Inflammatory macrophage treated with lipopolysaccharide for 4 hours (primary cell): ENCODE measurements at places on chromosomes 6 and 20.

GRCh38 chr6:156658966-156659821 is 118.0 kb upstream of the ARID1B start:
- DNase-seq: no peak

- no peak for DNase-seq
Observed at GRCh38 chr6:25181923-25182322, 97.3 kb upstream of the CARMIL1 start.

DNA sequence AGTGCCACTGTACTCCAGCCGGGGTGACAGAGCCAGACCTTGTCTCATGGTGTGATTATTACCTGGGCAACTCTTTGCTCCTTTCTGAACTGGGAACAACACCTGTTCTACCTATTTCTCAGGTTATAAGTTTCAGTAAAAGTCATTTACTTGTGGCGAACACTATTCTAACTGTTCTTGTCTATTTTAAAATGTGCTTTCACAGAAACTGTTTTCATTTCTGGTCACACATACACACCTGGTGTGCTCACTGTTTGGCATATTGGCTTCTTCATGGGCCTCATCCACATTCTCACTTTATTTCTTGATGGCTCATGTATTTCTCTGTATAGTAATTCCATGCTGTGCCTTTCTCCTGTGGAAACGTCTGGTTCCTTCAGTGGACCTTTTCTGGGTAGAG is 30.5 kb upstream of the XRN2 start:
- no peak for DNase-seq

DNA sequence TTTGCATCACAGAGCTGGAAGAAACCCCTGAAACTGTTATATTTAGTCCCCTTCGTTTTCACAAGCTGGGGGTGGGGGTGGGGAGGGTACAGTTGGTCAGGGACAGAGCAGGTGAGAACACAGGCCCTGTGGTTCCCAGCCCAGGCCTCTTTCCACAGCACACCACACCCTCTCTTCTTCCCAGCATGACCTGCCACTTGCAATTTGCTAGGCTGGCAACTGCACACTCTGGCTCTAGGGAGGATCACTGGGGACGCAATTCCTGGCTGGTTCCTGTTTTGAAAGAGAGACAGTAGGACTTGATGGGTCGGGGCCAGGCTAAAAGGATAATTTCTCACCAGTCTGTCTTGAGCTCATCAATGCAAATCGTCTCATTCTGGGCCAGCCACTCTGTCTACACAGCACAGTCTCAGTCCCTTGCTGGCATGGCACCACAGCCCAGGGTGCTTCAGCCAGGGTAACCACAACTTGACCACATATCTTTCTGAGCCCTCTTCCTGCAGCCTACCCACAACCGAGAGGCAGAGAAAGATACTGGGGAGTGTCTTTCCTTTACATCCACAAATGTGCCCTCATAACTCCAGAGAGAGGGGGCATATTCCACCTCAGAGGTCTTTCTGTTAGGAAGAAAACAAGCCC is 41.7 kb upstream of the EMILIN3 start:
- no peak for DNase-seq

GRCh38 chr6:722077-722524 is 29.2 kb upstream of the EXOC2 start:
- peak; percentile 72 for DNase-seq

DNA sequence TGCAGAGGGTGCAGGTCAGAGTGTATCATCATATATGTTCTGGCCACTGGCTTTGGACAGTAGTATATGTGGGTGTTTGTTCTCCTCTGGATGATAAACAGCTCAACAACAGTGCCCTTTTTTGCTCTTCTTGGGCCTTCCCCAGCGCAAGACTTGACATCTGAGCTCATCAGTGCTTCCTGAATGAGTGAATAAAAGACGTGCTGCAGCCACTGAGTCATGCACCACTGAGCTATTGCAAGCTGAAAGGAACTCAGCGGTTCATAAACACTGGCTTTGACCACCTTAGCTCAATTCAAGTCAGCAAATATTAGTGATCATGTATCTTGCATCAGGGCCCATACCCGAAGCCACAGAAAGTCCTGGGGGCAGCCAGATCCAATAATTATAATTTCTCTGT is 105.3 kb upstream of the KCNG1 start:
- DNase-seq: peak; percentile 54

DNA sequence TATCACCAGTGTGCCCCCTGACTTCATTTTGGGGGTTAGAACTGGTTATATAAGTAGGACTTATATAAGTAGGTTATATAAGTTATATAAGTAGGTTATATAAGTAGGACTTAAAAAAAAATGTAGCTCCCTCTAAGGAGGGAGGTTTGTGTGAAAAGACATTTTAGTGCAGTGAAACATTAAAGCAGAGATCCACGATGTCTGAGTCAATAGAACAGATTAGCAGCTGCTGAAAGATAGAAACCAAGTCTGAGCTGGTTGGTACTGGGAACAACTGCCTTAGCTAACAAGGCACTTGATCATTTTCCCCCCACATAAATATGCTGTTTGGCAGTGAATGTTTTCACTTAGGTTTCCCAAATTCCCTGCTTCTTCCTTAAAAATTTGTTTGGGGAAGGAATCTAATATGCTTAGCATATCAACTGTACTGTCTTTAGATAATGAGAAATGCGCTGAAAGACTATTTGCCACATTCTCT is 2.1 kb upstream of the RPS12 start:
- DNase-seq: peak; percentile 6

DNA sequence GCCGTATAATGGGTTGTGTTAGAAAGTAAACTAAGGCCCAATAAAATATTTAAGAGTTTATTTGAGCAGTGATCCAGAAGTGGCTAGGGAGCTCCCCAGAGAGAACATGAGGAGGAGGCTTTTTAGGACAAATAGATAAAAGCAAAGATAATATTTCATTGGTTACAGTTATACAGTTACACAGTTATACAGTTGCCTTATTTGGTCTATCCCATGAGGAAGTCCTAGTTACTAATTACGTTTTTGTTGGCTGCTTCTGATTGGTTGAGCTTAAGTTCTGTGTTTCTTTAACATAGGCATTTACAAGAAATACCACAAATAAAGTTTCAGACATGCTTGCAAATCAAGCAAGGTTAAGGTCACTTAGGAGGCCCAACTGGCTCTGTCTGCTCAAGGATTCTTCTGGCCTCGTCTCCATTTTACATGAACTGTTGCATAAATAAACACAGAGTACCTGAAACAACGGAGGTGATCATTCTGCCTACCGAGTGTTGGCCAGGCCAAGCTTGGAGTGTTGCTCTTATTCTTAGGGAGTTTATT is 7.0 kb downstream of the UBD start:
- DNase-seq: peak; percentile 78

GRCh38 chr6:138821519-138821918 is 25.6 kb downstream of the ECT2L start:
- no peak for DNase-seq

- no peak for DNase-seq
Observed at GRCh38 chr6:158264180-158264579, 48.1 kb upstream of the TULP4 start.

DNA sequence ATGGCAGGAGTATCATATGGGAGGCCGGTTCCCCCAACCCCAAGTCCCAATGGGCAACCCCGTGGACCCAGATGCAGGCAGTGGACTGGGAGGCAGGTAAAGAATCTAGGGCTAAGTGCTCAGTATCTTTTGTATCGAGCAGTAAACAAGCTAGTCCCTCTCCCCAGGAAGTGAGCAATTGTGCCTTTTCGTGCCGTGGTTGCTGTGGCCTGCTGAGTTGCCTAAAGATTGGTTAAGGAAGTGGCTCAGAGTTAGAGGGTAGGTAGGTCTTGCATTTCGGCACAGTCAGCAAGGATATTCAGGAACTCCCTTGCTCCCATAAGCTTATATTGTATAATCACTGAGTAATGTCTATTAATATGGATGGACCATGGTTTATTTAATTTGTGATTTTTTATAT is 1.3 kb upstream of the DNAH8 start:
- peak; percentile 18 for DNase-seq

DNA sequence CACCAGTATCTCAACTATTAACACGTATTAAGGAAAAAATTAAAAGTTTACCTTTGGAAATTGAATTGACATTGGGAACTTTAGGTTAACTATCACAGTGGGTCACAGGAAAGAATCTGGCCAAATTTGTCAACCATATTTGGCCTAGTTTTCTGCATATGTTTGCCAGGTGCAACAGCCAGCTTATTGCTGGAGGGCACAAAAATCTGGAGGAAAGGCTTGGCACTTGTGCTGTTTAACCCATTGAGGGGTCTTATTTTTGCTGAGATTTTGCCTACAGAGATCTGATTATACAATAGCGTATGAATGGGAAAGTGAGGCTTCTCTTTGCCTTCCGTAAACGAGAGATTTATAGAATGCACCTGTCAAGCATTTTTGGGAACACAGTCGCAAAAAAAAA is 190.4 kb downstream of the PRL start:
- DNase-seq: no peak

DNA sequence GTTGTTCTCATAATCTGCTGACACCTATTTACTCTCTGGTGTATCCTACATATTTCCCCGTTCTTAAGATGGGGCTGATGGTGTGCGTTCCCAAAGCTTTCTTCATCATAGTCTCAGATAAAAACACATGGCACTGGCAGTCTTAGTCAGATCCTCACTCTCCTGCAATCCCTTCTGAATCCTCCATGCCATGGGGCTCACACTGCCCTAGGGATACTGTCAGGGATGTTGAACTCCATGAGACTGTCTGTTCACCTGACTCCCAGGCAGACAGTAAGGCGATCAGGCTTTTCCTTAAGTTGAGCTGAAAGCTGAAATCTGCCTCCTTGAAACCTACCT is 76.0 kb downstream of the SLX4IP start:
- DNase-seq: no peak

GRCh38 chr20:47905628-47906347 is 120.5 kb upstream of the SULF2 start:
- DNase-seq: no peak

DNA sequence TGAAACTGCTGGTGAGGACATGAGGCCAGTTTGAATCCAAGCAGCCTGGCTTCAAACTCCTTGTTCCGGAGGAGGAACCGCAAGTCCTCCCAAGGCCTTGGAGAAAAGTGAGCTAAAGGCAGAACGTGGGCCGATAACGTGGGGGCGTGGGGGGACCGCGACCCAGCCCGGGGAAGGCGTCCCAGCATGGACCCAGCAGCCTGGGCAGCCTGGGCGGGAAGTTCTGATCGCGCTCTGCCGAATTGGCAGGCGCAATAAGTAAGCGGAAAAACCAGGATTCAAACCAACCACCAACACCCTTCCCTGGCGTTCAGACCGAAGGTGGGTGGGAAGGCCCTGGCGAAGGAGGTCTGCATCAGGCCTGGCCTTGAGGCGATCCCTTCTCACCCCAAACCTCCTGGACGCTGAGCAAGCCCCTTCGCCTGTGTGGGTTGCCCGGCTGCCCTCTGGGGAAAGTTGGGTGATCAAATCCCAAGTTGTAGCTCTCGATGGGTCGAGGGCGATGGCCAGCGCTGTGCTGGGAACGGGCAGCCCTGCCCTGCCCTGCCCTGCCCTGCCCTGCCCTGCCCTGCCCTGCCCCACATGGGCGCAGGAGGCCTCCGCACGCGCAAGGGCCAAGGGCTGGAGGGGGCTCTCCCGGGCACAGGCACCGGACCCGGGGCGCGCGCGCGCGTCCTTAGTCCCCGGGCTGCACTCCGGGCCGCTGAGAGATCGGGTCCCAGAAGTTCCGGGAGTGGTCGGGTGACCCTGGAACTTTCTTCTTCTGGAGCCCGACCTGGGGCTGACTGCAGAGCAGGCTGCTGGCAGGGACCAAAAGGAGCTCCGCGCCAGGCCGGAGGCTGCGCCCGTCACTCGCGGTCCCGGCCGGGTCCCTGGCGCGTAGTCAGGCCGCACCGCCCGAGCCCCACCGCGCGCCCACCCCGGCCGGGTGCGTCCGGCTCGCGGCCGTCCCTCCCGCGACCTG is 637 bp upstream of the SLC22A3 start:
- DNase-seq: no peak

DNA sequence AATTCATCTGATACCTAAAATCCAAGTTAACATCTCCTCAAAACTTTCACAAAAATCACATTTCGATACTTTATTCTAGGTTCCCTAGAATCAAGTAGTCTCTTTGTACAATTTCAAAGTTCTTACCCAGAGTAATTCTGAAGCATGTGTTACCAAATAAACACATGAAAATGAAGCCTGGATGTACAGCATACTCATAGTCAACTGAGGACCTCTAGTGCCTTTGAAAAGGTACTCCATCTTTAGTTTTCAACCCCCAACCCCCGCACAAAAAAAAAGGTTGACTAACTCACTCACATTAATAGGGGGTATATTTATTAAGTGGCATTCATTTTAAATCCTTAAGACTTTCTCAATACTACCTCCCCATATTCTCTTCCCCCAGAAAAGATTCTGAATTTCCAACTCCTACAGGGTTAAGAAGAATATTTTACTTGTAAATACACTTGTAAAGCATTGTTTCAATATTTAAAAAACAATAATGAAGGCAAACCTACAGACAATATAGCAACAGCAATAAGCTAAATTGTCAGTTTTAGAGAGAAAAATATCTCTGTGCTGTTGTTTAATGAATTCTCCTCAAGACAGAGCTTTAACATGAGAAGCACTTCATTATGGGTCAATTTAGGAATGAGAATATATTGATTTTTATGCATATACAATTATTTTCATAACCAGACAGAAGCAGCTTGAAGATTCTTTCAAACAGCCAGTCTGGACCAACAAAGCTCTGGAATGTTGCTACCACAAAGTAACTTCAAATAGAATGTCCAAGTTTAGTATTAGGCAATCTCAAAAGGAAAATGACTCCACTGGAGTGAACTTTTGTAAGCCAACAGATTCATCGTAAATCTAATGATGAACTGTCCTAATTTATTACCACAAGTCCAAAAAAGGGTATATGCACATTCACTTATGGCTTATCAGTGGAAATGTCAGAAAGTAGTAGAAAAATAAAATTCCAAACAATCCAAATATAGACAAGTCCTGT is 3.3 kb downstream of the PLN start:
- DNase-seq: peak; percentile 36

DNA sequence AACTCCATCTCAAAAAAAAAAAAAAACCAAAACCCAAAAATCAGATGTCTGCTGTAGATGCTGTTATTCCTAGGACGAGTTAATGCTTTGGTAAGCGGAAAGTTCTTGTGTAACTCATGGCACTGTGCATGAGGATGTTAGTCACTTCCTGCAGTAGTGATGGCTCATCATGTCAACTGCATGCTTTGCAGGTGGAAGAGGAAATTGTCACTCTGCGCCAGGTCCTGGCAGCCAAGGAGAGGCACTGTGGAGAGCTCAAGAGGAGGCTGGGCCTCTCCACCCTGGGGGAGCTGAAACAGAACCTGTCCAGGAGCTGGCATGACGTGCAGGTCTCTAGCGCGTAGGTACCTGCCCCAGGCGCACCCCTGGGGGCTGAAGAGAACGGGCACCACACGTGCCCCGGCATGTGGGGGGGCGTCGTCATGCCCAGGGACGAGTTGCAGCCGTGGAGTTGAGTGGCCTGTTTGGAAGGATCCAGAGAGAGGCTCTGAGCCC is 8.5 kb downstream of the TPD52L2 start:
- DNase-seq: peak; percentile 97

DNA sequence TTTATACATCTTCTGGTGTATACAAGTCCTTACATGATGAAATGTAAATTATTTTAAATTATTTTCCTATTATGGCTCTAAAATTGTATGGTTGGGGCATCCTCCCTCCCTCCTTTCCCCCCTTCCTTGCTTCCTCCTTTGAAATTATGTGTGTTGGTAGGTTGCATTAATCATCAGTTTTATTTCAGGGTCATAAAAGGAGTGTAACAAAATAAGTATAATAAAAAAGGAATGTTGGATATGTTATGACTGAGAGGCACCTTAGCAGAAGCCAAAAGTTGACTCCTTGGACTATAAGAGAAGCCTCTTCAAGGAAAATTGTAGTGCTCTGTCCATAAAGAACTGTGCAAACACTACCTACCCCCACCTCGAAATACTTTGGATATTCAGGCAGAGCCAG is 46.6 kb upstream of the PTPRK start:
- DNase-seq: no peak

- DNase-seq: no peak
Observed at GRCh38 chr6:108353853-108354252, 59.0 kb downstream of the AFG1L start.
